Effector CD4-positive, alpha-beta T cell (primary cell): ENCODE measurements at places on chromosomes 6 and 20.

GRCh38 chr20:45067087-45067486, 33.8 kb downstream of the KCNS1 start:
- DNase-seq = no peak

DNA sequence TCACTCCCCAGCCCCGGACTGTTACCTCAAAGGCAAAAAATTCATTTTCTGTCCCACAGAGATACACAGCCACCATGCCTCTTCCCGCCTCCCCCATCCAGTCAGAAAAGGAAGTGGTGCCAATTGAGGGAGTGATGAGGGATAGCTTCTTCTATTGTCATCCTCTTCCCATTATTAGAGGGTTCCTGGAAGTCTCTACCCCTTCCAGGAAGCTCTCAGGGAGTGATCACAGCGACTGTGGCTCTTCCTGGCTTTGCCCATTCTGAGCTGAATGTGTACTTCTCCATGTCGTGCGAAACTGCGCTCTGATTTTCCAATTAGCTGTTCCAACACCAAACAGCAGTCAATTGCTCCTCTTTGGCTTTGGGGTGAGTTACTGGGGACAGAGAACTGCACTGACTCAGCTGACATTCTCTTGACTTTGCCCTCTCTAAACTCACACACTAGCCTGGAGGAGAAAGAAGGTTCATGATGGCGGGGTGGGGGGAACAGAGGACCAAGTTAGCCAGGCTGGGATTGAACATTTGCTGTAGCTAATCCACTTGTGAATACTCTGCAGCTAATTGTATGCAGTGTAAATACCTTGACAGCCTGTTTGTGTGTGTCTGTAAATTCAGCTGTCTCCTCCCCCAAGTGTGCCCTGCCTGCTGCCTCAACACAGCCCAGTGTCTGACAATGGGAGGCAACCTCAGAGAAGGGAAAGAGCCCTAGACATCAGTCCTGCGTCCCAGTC, 2.4 kb upstream of the MDGA1 start:
- DNase-seq = no peak

- no peak for DNase-seq
These were observed 10.8 kb upstream of the MAN1A1 start for GRCh38 chr6:119360262-119360915.

DNA sequence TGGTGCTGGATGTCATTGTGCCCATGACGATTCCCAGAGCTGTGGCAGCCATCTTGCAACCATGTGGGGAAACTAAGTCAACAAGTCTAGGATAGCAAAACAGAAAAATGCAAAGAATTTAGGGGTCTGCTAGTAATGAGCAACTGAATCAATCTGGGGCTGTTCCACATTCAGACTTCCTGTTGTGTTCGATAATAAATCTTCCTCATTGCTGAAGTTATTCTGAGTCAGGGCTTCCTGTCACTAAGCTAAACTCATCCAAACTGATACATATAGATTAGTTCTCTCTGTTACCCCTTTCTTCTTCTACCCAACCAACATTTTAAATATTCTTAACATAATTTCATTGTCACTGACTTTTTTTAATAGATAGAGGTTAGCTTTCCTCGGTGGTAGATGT, 205.9 kb downstream of the HACE1 start:
- no peak for DNase-seq

GRCh38 chr20:60046011-60046413, 87.8 kb downstream of the CDH26 start:
- no peak for DNase-seq

GRCh38 chr6:112956696-112957535, 609.8 kb downstream of the RFPL4B start:
- DNase-seq = no peak

DNA sequence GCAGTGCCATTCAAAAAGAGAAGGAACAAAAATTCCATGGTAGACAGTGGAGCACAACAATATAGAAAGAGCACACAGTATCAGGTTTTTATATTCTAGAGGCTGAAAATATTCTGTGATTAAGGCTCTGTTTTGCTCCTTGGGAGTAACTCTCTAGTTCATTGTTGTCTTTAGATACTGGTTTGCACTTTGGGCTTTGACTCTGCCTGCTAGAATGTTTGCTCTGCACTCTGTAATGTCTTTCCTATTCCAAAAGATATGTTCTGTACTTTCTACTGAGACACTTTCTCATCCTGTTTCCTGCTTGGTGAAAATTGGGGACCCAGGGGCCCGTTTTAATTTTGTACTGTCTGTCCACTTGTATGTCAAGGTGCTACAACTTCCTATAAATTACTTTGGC, 564.7 kb downstream of the BMP2 start:
- DNase-seq = no peak
